ENCODE measurements at places on chromosomes 2 and 18.

DNA sequence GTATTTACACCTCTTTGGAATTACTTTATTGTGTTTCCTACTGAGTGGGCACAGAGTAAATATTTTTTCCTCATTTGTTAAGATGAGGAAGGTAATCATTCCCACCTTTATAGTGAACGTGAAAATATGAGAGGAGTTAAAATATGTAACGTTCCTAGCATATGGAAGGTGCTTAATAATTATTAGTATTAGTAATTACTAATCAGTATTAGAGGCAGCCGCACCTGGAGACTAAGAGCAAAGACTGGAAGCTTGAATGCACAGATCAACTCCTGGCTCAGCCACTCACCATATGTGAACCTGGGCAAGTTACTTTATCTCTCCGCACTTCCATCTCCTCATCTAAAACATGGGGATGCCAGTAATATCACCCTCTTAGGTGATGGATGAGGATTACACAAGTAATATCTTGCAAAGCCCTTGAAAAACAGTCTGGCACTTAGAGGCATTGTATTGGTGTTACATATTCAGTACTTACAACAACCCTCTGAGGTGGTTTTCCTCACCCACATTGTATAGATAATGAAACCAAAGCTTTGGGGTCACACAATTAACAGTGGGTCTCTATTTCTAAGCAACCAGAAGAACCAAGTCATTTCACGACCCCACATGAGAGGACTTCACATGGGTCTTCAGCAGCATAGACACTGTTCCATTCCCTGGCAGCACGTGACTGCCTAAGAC lies 100.3 kb upstream of the KCTD1 start:
- no peak for DNase-seq

DNA sequence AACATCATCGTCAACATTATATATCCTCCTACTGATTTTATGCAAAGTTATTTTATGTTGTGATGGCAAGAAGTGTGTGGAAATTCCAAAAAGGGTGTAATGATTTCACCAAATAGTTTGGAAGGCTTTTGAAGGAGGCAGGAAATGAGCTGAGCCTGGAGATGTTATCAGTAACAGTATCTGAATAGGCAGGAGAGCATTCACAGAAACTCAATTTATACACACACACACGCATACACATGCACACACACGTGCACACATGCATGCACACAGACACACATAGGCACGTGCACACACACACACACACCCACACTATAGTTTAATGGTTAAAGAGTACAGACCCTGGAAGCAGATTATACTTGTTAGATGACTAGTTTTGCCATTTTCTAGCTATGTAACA lies 47.3 kb downstream of the ARHGEF4 start:
- DNase-seq = no peak

GRCh38 chr2:18440141-18440661 lies 120.3 kb downstream of the RDH14 start:
- no peak for DNase-seq

GRCh38 chr18:42258301-42258965 lies 303.4 kb downstream of the PIK3C3 start:
- no peak for DNase-seq

GRCh38 chr2:26095758-26096157 lies 61.9 kb downstream of the RAB10 start:
- no peak for DNase-seq

DNA sequence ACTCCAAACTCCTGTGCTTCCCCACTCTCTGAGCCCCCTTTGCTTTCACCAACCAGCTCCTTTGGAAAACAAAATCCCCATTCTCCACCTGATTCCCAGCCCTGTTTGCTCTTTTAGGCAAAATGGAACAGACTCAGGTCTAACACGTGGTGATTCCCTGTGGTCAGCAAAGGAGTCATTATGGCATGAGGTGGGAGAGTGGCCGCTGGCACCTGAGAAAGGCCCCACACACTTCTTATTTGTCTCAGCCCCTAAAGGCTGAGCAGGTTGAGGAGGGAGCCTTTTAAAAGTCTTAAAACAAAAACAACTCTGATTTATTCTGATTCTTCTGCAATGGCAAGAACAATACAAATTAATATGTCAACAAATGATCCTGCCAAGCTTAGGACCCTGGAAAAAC lies 401.2 kb downstream of the TNS1 start:
- no peak for DNase-seq

- no peak for DNase-seq
Measured at GRCh38 chr2:215260097-215260677, 51.7 kb upstream of the ATIC start.

DNA sequence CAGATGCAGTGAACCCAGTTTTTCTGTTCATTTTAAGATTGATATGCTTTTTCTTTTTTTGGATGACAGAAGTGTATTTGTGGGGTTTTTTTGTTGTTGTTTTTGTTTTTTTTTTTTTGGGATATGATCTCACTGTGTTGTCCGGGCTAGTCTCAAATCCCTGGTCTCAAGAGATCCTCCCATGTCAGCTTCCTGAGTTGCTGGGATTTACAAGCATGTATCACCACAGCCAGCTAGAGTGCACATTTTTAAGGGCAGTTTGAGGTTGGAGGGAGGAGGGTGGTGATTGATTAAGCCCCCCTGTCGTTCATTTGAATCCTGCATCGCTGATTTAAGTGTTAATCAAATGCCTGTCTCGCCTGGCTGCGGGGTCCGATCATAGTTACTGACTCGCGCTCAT lies 189.1 kb downstream of the GBX2 start:
- DNase-seq = no peak
